ENCODE measurements at places on chromosomes 7 and 10.

- DNase-seq = peak; percentile 67
Measured at GRCh38 chr7:148962823-148963582, 65.3 kb downstream of the PDIA4 start.

GRCh38 chr10:86411852-86412560 is 45.4 kb upstream of the GRID1 start:
- DNase-seq = no peak

- peak; percentile 39 for DNase-seq
Measured at GRCh38 chr10:98446151-98446660, 529 bp downstream of the HPS1 start.

- DNase-seq = no peak
Measured at GRCh38 chr10:78599122-78599853, 469.5 kb upstream of the ZMIZ1 start.

GRCh38 chr7:50246551-50246950 is 58.0 kb upstream of the IKZF1 start:
- DNase-seq = peak; percentile 2

- no peak for DNase-seq
Measured at GRCh38 chr10:14513123-14513522, 182.4 kb upstream of the FRMD4A start.

DNA sequence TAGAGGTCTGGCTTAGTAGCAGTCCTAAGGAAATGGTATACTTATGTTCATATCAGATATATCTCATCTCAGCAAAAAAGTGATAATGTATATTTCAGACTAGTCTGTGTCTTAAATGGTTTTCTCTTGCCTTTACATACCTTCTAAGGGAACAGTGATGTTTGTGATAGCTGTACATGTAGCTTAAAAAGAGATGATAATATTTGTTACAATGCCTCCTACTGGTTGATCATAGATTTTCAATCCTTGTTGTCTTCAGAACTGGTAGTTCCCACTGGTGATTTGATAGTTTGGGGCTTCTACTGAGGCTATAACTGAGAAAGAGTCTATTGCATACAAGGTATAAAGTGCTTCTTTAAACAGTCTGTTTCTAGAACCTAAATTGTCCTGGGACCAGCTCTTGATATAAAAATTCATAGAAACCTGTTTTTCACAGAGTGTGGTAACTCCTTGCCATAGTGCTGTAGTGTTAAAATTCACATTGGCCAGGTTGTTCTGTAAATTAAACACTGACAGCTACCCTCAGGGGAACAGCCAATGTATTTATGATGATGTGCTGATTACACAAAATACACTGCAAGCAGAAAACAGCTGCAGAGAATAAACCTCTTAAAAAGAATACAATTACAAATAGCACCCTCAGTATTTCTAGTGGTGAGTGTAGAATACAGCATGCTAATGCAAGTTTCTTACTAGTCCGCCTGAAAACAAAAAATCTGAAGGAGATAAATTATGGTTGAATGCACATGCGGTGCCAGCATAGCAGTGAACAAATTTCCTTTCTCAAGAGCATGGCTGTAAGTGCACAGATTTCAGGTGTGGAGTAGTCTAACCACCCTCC is 90.3 kb downstream of the BTRC start:
- DNase-seq = peak; percentile 28

DNA sequence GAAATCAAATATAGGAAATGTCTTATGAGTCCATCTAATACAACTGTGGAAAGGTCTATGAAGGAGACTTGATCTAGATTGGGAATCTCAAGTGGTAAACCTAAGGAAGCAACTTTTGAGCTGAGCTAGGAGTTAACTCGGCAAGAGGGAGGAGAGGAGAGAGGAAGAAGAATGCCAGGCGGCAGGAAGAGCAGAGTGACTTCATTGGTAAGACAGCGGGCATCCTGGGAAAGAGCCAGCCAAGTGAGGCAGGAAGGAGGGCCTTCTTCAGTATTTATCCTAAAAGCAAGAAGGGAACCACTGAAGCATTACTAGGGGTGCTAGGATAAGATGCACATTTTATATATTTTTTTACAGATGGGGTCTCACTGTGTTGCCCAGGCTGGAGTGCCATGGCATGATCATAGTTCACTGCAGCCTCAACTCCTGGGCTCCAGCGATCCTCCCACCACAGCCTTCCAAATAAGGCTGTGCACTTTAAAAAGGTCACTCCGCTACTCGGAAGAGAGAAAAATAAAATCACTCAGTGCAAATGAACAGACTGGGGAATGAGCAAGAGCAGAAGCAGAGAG is 2.0 kb downstream of the BCL7B start:
- DNase-seq = no peak

DNA sequence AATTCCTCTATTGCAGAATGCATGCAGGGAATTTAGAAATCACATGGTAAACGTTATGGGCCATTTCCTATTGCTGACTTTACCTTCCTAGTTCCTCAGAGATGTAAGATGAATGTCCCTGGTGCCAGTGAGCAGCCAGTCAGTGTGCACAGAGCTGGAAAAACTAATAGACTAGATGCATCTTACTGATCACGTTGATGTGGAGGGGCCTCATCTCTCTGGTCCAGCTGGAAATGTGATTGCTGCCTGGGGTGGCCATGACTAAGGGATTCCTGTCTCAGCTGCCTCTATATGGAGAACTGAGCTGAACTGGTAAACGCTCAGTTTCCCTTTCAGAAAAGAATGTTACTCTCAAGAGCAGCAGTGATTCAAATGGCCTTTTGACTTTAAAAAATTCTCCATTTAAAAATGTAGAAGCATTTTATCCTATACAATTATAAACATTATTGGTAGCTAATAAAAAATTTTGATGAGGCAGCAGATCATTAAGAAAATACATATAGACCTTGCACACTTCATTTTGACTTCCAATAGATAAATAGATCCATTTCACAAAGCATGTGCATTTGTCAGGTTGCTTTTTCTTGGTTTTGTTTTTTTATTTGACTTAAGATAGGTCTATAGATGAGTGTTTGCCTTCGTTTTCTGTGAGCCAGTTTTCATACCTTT is 80.5 kb upstream of the INSYN2A start:
- no peak for DNase-seq

- no peak for DNase-seq
Measured at GRCh38 chr10:109875828-109876821, 47.2 kb downstream of the XPNPEP1 start.

GRCh38 chr7:36651404-36651803 is 72.9 kb downstream of the AOAH start:
- DNase-seq = no peak

GRCh38 chr10:21527598-21528235 is 2.2 kb upstream of the SKIDA1 start:
- no peak for DNase-seq

All from AML-193 (cell line).